ENCODE measurements at places on chromosomes 6 and 20.

DNA sequence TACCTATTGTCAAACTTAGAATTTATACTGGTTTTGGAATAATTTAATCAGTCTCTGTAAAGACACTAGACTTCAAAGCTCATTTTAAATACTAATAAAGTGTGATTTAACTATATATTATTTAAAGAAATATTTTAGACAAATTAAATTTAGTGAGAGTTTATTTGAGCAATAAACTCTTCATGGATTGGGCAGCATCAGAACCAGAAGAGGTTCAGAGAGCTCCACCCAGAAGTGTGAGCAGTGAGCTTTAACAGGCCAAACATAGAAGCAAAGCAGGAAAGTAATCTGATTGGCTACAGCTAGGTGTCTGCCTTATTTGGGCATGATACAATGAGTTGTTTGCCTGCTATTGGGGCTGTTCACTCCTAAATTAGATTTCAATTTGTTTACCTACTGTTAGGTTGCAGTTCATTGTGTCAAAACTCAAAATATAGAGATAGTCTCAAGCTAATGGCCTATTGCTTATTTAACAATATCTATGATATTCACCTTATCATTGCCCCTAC is 355.1 kb upstream of the RNF217 start:
- no peak for DNase-seq

DNA sequence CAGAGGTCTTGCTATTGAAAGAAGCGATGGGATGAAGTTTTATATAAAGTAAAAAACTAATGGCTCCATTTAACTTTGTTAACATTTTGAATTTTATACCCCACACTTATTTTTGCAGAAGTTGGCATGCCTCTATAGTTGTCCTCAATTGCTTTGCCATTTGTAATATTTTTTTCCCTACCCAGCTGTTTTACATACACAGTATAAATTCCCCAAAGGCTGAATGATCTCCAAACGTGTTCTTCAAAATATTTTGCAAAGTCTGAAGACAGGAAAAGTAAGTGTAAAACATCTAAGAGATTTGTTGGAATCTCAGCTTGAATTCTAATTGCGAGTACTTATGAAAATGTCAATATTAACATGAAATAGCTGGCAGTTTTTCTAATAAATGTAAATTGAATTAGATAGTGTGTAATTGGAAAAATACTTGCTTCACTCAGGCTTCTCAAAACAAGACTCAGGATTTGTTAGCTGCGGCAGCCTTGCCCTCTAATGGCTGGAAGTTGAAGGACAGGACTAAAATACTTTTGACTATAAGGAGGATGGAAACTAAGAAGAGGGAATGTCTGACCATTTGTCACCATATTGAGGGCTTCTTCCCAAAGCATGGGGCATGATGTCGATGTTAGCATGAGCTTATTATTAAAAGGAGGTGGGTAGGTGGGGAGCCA is 226.8 kb downstream of the UST start:
- peak; percentile 35 for DNase-seq

- peak; percentile 96 for DNase-seq
Observed at GRCh38 chr6:136403110-136403980, 113.7 kb upstream of the BCLAF1 start.

- no peak for DNase-seq
Observed at GRCh38 chr6:168103050-168103830, 24.2 kb upstream of the FRMD1 start.

DNA sequence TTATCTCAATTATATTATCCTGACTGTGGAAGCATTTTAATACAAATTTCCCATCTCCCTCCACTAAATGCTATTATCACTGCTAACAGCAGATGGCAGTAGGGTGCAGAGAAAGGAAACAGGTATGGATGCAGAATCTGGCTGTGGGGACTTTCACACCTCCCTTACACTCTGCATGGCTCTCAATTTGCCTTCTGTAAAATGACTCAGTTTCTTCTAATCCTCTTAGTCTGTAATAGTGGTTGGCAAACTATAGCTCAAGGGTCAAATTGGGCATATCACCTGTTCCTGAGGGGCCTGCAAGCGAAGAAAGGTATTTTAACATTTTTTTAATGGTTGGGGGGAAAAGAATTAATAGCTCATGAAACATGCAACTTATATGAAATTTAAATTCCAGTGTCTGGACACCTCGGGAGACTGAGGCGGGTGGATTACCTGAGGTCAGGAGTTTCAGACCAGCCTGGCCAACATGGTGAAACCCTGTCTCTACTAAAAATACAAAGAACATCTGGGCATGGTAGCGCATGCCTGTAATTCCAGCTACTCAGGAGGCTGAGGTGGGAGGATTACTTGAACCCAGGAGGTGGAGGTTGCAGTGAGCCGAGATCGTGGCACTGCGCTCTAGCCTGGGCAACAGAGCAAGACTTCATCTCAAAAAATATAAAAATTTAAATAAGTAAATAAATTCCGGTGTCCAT is 83.5 kb downstream of the ZMYND8 start:
- DNase-seq: peak; percentile 69

- DNase-seq: no peak
Observed at GRCh38 chr6:71678091-71678490, 208.3 kb upstream of the RIMS1 start.

DNA sequence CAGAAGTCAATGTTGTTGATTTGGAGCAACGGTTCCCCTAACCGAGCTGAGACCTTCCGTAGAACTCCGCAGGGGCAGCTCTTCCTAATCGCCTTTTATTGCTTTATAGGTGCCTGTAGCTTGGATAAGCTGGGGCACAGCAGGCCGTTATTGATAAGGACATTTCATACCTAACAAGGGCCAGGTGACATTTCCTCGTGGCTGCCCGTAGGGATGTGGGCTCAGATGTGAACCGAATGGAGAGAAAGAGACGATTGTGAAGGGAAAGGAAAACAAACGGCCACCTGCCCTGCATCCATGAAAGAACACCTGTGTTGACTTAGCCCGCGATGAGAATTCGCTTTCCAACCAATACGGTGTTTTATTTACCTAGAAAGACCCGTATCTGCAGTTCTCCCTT is 53.3 kb upstream of the DACT2 start:
- no peak for DNase-seq

DNA sequence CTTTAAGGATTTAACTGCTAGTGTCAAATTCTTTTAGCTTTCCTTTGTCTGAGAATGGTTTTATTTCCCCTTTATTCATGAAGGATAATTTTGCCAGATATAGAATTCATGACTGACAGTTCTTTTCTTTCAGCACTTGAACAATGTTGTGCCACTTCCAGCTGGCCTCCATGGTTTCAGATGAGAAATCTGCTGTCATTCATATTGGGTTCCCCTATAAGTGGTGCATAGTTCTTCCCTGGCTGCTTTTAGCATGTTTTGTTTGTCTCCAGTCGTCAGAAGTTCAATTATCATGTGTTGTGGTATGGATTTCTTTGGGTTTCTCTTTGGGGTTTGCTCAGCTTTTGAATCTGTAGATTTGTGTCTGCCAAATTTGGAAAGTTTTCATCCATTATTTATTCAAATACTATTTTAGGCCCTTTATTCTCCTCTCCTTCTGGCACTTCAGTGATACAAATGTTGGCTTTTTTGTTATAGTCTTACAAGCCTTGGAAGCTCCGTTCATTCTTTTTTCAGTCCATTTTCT is 76.3 kb upstream of the TGM3 start:
- no peak for DNase-seq

- DNase-seq: no peak
Observed at GRCh38 chr6:62089781-62090180, 196.2 kb downstream of the KHDRBS2 start.

DNA sequence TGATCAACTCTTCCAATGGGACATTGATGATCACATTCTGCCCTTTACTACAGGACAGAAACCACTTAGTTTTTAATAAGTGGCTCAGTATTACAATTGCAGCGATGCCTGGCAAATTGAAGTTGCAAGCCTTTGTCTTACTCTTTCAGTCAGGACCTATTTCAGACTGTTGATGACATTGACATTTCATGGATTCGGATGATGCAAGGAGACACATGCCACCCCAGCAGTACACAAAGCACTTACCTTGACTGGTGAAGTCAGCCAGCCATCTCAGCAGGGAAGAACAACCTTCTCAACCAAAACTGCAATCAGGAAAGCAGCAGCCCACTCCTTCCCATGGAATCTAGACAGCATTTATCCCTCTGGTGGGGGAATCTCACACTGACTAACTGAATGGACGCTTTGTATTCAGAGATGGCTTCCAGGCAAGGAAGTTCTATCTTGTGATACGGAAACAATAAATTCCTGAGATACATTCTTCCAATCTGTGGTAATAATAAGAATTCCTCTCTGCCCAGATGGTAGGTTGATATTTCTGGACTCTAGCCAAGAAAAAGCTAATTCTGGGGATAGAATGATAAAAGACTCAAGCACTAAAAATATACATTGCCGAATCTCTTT is 24.8 kb downstream of the NFYA start:
- peak; percentile 17 for DNase-seq

DNA sequence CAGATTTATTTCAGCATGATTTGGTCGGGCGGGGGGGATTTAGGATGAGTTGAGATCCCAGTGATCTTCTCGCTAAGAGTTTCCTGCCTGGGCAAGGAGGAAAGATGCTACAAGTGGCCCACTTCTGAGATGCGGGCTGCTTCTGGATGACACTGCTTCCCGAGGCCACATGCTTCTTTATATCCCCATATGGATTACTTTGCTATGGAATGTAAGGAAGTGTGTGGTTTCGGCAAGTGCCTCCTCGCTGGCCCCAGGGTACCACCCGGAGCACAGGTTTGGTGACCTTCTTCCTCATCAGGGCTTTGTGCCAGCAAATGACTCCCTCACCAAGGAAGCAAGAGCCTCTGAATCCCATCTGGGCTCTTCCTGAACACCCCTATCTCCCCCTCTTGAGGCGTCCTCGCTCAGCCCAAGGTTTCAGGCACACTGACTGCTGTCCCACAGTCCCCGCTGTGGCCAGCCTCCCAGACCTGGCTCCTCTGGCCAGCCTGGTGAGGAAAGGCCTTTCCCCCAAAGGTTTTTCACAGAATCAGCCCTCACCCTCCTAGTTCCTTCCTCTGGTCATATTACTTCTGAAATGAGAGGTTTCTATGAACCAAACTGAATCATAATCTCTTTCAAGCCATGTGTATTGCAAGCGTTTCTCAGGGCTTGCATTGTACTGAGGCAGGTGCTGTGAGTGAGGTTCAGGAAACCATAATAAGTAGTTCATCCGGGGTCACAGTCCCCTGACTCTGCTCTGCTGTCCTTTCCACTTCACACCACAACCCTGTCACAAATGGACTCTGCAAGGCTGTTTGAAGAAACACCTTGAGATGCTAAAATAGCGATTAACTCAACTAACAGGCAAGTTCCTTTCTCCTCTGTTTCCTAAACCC is 41.7 kb upstream of the IL17A start:
- DNase-seq: no peak

- no peak for DNase-seq
Observed at GRCh38 chr20:46171909-46172308, 53.8 kb downstream of the CD40 start.

DNA sequence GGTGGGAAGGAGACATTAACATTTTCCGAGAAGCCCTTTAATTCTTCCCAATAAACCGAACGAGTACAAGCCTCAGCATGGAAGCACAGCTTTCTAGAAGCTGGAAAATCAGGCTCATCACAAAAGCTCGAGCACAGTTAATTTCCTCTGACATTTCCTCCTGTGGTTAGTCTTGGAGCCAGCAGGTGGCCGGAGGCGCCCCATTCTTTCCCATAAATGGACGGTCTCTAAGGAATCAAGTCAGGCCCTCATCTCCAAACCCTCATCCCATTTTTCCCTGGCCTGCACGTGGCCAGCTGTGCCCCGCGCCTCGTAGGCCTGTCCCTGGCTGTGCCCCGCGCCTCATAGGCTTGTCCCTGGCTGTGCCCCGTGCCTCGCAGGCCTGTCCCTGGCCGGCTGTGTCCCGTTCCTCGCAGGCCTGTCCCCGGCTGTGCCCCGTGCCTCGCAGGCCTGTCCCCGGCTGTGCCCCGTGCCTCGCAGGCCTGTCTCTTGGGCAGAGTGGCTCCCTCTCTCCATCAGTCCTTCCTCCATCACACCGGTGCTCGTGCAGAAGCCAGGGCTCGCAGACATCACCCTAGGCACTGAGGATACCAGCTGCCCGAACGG is 19.7 kb upstream of the NTSR1 start:
- DNase-seq: no peak

DNA sequence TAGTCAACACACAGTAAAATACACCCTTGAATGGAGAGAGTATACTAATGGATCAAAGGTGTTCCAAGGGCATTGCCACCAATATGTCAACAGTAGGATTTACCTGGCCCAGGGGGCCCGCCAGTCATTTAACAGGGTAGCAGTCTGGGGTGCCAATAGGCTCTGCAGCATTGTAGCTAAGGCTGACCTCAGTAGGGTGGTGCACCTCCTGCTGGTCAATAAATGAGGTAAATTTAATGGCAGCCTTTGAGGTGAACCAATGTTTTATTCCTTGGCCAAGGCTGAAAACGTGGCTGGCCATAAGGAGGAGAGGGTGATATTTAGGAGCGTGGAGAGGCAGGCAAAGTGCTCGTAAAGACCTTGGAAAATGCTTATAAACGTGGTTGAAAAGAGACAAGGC is 147.2 kb downstream of the RPS12 start:
- no peak for DNase-seq

DNA sequence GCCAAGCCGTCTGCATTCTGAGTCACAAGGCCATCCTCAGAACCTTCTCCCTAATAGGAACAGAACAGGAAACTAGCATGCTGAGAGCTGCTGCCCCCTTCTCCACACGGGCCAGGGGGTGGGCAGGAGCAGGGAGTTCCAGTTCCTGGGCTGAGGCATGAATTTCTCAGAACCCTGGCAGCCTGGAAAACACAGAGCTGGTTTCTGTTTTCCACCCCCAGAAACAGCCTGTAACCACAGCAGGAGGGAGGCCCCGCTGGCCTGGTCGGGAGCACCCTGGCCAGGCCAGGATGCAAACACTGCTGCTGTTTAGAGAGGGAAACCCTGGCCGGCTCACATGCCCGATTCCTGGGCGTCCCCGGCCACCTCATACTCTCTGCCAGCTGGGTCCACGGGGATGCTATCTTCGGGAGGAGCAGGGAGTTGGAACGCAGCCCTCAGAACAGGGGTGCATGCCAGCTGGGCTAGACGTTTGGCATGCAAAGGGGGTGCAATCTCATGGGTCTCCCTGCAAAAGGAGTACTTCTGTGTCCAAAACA is 130.1 kb downstream of the NFATC2 start:
- DNase-seq: peak; percentile 50

- no peak for DNase-seq
Observed at GRCh38 chr20:10855778-10856177, 182.0 kb upstream of the JAG1 start.

DNA sequence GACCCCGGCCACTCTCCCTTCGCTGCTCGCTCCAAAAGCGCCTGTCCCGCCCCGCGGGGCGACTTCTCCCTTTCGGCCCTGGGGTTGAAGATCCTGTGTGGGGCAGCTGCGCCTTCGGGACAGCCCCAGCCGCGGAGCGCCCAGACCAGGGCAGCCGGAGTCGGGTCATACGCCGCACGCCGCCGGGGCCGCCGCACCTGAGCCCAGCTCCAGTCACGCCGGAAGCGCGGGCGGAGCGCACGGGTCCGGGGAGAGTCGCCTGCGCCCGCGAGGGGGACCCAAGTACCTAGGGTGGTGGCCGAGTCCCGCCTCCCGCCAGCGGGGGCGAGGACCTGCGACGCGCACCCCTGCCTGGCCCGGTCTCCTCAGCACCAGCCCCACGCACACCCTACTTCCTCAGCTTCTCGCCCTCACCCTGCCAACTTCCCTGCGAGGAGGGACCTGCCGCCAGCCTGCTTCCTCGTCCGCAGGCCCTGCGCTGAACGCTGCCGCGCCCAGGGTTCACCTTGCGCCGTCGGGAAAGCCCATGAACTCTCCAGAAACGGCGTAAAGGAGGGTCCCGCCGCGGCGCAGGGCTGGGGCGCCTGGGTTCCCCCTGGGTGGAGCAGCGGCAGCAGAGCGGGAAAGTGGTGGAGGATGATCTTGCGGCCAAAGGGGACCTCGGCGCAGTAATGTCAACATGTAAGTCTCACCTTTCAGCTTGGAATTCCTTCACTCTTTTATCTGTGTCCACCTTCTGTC is at the start of gene ADGRG6:
TSS of gene ADGRG6 (plus strand) at position 357 of the 741 bp plus-strand sequence. CDS start at position 680, 323 bp downstream.
- peak; percentile 30 for DNase-seq

Measured in fibroblast of lung (primary cell).